ENCODE measurements at places on chromosomes 1 and 21.

GRCh38 chr1:171254859-171255258 lies 6.6 kb downstream of the FMO1 start:
- DNase-seq: no peak

DNA sequence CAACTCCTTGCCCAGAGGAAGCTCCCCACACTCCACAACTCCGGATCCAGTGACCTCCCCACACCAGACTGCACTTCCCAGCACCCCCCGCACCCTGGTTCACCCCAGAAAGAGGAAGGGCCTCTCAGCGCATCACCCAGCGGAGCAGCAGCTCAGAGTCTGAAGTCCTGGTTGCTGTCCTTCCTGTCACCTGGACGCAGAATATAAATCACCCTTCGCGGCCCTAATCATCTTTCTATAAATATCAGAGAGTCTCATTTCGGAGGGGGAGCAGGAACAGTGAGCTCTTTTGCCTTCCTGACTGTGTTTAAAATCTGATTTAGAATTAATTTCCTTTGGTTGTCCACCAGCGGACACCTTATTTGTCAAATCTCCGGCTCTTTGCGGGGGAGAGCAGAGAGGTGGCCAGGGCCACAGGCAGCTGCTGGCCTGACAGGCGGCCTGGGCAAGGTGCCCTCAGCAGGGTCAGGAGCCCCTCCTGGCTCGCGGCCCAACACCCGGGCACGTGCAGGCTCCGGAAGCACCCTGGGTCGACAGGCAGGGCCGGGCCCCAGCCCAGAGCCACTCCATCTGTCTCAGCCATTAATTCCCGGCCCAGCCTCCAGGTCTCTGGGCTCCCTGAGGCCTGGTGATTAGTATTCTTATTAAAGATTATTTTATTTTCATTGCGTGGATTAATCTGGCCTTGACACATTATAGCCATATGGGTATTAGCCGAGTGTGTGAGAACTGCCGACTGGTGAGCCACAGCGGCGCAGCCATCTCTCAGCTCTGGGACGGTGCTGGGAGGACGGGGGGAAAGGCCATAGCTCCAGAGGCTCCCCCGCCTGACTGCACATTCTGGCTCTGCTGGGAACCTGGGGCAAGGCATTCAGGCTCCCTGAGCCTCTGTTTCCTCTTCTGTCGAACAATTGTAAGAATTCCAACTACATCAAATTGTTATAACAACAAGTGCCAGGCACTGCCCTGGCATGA lies 19.7 kb downstream of the EPHA8 start:
- no peak for DNase-seq

GRCh38 chr1:68811806-68812205 lies 314.9 kb upstream of the DEPDC1 start:
- DNase-seq: no peak

GRCh38 chr1:2073382-2074230 lies 23.4 kb downstream of the PRKCZ start:
- DNase-seq: no peak

GRCh38 chr1:70840260-70840953 lies 207.2 kb downstream of the PTGER3 start:
- DNase-seq: no peak

GRCh38 chr1:227357171-227357926 lies 39.1 kb upstream of the CDC42BPA start:
- no peak for DNase-seq

DNA sequence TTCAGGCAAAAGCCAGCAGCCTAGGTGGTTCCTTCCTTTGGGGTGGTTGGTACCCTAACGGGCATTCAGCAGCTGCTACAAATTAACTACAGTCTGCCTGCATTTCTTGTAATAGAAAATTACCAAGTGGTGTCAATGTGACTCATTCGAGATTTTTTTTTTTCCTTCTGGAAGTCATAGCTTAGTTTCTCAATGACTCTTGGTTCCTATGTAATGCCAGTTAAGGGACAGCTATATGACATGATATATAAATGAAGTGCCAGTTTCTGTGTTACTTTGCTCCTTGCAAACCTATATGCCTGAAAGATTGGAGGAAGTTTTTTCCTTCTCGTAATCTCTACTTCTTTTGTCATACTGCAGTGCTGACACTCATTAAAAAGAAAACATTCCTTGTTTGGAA lies 2.6 kb downstream of the MGST3 start:
- DNase-seq: no peak

- DNase-seq: no peak
Measured at GRCh38 chr1:214573386-214574318, 22.2 kb upstream of the PTPN14 start.

GRCh38 chr1:167631936-167632614 lies 2.0 kb downstream of the RCSD1 start:
- peak; percentile 40 for DNase-seq

- no peak for DNase-seq
Measured at GRCh38 chr1:203597331-203598090, 29.1 kb upstream of the ATP2B4 start.

- DNase-seq: no peak
Measured at GRCh38 chr1:106055855-106056254, 1000.6 kb upstream of the PRMT6 start.

- no peak for DNase-seq
Measured at GRCh38 chr1:94734963-94735901, 84.9 kb upstream of the SLC44A3 start.

GRCh38 chr1:92096317-92096716 lies 16.2 kb downstream of the BTBD8 start:
- DNase-seq: no peak

- no peak for DNase-seq
Measured at GRCh38 chr1:19770436-19771190, 29.1 kb downstream of the TMCO4 start.

- no peak for DNase-seq
Measured at GRCh38 chr1:28122183-28122582, 33.8 kb upstream of the EYA3 start.

DNA sequence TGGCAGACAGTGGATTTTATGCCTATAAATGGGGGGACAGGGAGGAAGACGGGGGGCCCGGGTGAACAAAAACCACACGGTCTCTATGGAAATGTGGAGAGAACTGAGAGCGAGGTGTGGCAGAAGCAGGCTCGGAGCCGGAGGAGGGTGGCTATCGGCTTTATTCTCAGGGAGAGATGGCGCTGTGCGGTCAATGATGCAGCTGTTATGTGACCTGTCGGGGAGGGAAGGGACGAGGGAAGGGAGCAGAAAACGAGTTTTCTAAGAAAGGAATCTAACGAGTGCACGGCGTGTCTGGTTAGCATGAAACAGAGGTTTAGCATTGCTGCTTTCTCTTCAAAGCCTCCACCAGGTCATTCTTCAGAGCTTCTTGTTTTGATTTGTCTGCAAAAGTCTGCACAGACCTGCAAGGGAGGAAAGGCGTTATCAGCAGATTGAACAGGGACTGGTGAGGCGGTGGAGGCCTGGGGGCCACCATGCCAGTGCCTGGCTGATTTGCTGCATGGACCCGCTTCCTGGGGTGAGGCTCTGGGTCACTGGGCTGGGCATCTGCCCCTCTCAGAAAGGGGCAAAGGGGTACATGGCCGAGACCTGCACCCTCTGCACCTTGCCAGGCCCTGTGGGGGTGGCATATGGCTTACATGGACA lies 27.2 kb downstream of the SLC66A1 start:
- DNase-seq: no peak

GRCh38 chr1:153538315-153538821 lies 2.4 kb downstream of the S100A5 start:
- DNase-seq: no peak

- DNase-seq: no peak
Measured at GRCh38 chr1:20719871-20720620, 2.2 kb upstream of the KIF17 start.

DNA sequence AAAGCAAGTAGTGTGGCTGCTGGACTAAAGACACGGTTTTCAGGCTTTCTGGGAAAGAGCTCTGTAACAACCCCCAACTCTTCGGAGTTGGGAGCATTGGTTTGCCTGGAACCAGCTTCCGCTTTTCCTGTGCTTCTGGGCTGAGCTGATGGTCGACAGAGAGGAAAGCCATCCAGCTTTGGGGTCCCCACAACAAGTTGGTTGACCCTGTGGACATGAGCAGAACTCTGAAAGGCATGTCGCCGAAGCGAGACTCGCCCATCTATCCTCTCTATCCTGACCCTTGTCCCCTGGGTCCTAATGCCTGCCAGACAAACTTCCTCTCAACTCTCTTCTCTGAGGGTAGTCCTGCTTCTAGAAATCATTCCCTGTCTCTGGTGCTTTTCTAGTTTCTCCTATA lies 31.9 kb upstream of the FCGR2A start:
- DNase-seq: no peak

GRCh38 chr1:92998821-92999220 lies 37.6 kb upstream of the DIPK1A start:
- no peak for DNase-seq

- DNase-seq: no peak
Measured at GRCh38 chr1:81231729-81232038, 569.0 kb upstream of the ADGRL2 start.

- no peak for DNase-seq
Measured at GRCh38 chr1:31837451-31838158, 21.8 kb upstream of the SPOCD1 start.

DNA sequence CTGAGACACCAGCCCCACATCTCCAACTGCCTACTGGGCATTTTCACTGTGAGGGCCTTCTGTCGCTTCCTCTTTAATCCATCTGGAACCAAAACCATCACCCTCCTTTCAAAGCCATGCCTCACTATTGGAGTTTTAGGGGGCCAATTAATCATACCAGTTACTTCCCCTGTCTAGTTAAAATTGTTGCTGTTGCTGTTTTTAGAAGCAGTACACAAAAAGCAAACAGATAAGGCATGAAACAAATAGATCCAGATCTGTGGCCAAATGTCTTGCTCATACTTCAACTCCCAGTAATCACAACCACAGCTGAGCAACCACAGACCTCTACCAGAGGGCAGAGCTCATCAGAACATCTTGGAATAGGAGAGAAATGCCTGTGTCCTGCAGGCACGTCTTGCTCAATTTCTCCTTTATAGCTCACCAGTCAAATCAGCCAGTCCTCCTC lies 133.8 kb upstream of the C1orf105 start:
- no peak for DNase-seq

DNA sequence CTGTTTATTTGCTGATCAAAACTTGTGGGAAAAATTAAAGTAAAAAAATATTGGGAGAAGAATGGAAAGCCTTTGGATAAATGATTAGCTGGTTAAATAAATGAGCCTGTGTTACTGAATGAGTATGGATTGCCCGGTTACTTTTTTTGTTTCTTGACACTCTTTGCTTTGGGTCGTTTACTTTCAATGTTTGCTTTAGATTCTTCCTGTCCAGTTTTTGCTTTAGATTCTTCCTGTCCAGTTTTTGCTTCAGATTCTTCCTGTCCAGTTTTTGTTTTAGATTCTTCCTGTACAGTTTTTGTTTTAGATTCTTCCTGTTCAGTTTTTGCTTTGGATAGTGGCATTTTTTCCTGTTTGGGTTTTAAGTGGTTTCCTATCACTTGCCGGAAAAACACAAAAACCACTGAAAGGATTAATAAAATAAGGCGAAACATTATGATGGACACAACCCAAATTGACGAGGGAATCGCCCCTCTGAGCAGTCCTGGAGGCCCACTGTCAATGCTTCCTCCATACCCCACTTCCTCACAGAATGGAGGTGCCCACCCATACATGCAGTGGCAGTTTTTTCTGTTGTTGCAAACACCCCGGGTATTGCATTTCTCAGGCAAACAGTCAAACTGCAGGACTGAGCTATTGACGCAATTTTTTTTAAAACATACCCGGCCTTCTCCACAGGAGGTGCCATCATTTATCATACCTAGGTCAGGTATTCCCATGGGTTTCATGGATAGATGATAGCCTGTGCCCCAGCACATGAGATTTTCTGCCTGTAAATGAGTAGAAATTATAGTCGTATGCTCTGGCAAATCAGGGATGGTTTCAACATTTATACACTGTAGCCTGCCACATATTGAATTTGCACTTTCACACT lies 2.3 kb downstream of the ADAM30 start:
- no peak for DNase-seq

- DNase-seq: no peak
Measured at GRCh38 chr1:114441332-114441731, 69.7 kb downstream of the TRIM33 start.

- DNase-seq: peak; percentile 48
Measured at GRCh38 chr1:229714964-229715603, 89.0 kb downstream of the URB2 start.

DNA sequence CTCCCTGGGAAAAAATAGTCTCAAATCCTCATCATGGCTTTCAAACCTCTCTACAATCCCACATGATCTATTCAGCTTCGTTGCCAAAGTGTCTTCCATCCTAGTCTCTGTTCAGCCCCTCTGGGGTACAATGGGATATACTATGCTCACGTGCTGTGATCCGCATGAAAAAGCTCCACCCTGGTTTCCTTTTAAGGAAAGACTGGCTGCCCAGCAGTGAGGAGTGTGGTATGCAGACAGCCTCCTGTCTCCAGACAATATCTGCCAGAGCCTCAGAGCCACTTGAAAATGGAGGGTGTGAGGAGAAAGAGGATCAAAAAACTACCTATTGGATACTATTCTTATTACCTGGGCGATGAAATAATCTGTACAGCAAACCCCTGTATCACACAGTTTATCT lies 194.5 kb downstream of the LHX8 start:
- DNase-seq: no peak

DNA sequence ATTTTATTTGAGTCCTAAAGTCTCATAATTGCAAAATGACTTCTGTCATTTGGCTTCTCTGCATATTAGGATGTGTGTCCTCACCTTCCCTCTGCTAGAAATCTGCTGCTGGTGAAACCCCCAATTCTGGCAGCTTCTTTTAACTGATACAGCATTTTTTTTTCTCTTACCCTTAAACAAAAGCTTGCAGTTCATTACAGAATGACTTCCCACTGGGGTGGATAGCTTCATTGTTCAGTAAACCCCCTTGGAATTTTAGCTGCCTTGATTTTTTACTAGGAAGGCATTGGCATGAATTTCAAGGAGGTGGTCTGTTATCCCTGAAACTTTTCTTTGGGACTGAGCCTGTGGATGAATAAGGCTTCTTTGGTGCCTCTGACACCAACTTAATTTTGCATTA lies 16.8 kb downstream of the TSEN15 start:
- no peak for DNase-seq

GRCh38 chr1:210291786-210292230 lies 36.9 kb upstream of the HHAT start:
- DNase-seq: no peak

GRCh38 chr1:86714159-86714558 lies 9.8 kb downstream of the SH3GLB1 start:
- no peak for DNase-seq

DNA sequence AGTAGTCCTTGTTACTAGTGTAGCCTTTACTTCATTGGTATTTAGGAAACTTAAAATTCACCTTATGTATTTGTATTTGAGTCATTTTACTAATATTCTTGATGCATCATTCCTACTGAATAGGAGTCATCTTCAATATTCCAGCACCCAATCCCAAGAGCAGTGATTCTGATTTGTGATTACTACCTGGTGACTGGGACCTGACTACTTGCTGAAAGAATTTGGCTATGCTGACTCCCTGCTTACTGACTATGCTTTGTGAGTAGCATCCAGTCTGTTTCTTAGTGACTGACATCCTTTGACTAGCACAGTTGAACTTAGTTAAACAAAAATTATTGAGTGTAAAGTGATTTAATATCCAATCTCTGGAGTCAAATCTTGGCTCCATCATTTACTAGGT lies 129.9 kb upstream of the NEGR1 start:
- DNase-seq: no peak

- no peak for DNase-seq
Measured at GRCh38 chr1:99297923-99298322, 33.6 kb downstream of the PLPPR4 start.
